ENCODE measurements at places on chromosomes 5 and 9.

GRCh38 chr5:137360607-137361006 is 138.5 kb downstream of the SPOCK1 start:
- no peak for DNase-seq

DNA sequence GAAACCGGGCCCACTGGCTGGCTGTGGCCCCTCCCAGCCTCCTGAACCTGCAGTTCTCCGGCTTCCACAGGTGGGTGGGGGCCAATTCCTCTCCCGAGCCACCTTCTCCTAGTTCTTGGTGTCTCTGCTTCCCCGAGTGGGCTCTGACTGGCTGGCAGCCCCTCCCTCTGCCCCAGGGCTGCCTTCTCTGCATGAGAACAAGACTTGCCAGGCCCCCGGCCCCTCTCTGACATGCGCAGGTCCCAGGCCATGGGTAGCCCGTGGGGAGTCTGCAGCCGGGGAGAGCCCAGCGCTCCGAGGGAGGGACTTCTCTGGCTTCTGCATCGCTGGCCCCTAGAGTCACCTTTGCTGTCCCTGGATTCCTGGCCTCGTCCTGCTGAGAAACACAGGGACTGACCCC is 421.7 kb downstream of the IRX2 start:
- DNase-seq, result no peak

DNA sequence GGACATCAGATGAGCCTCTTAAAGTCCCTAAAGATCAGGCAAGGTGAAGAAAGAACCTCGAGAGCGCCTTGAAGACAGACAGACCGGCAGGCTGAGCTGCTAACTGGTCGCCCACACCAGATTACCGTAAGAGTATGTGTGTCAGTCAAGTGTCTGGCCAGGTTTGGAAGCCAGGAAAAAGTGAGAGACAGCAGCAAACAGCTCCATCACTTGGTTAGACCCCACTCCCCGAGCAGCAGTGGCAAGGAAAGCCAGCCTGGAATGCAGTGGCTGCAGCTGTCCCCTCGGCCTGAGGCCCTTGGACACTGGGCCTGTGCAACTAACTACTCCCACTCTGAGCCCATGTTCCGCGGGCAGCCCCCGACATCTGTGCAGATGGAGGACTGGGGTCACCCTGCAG is 214.1 kb downstream of the DIRAS2 start:
- no peak for DNase-seq

DNA sequence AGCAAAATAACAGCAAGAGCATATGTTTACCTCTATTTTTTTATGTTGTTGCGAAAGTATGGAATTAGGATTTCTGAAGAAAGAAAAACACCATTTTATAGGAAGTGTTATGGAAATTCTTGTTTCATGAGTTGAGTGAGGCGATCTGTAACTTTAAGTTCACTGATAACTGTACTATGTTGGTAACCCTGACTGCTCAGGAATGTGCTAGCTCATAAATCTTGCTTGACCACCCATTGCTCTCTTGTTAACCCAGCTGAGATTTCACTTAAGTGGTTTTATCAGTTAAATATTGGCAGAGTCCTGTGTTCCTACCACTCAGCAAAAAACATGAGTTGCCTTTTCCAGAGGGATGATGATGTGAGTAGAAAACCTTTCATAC is 91.1 kb upstream of the STARD4 start:
- no peak for DNase-seq

- DNase-seq, result no peak
Measured at GRCh38 chr9:35566417-35566816, 38.6 kb upstream of the TESK1 start.

DNA sequence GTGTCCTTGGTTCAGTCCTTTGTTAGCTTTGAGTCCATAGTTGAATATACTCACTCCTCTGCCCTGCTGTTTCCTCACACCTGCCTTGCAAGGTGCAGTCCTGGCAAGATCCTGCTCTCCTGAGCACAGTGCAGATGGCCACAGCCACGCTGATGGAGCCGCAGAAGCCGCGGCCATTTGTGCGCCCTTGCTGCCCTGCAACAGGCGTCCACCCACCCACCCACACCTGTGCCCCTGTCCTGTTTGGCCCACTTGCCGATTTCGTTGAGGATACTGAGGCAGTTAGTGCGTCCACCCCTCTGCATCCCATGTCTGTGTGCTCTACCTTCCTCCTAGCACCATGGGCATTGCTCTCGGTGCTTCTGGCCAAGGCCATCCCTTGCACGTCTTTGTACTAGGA is 51.1 kb upstream of the LRRTM2 start:
- DNase-seq, result no peak

- DNase-seq, result no peak
Measured at GRCh38 chr5:97750576-97750975, 567.5 kb upstream of the RIOK2 start.

DNA sequence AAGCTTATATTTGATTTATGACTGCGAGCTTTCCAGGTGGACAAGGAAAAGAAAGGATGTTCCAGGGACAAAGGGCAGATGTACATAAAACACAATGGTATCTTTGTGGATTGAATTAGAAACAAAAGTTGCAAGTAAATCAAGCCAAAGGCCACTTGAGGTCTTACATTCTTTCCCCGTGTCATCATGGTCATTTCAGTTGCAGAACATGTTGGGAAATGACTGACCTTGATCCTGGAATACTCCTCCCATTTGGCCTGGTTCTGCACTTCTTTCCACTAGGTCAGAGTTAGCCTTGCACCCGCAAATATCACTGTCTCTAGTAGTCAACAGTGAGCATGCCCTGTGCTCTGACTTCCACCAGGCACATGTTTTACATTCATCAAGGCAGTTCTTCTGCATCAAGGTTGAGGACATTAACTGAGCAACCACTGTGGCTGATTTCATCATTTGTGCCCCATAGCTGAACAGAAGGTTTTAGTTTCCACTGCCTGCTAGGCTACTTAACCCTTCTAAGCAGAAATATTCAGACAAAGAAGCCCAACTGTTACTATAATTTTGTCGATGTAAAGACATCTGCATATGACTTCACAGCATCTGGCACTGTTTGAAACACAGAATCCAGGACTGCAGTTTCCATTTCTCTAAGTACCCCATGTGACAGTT is 1161.7 kb upstream of the DMAC1 start:
- DNase-seq, result no peak

GRCh38 chr5:152358861-152359568 is 46.1 kb downstream of the NMUR2 start:
- DNase-seq, result no peak

DNA sequence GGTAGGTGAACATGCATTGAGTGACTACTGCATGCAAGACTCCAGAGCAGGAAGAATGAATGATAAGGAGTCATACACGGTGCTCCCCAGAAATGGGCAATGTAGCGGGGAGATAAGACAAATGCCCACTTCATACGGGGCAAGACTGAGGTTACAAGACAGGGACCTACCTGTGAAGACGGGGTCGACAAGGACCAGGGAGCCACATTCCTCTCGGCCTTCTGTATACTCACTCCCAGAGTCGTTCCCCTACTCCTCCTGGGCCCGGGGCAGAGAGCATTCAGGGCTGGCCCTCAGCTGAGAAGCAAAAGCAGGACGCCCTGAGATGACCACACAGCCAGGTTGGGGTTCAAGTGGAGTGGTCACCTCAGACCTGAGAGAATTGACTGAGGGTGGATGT is 26.7 kb downstream of the PITX1 start:
- no peak for DNase-seq

GRCh38 chr5:83472508-83473345 is 1.2 kb downstream of the VCAN start:
- DNase-seq, result no peak

DNA sequence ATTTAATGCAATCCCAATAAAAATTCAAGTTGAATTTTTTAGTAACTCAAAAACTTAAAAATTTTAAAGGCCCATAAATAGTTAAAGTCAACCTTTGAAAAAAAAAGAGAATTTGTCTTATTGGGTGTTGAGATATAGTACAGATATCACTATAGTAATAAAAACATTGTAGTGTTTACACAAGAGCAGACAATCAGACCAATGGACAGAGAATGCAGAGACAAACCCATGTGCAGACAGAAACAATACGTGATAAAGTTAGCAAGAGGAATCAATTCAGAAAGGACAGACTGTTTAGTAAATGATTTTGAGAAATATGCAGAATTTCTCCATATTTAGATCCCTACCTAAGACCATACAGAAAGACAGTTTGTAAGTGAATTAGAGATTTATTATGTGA is 33.9 kb downstream of the GOLGA1 start:
- no peak for DNase-seq

- DNase-seq, result no peak
Measured at GRCh38 chr5:94746731-94747124, 128.3 kb downstream of the SLF1 start.

GRCh38 chr5:150485693-150486401 is 22.1 kb upstream of the NDST1 start:
- DNase-seq, result no peak

GRCh38 chr5:14439087-14439871 is 142.3 kb upstream of the OTULINL start:
- DNase-seq, result no peak

DNA sequence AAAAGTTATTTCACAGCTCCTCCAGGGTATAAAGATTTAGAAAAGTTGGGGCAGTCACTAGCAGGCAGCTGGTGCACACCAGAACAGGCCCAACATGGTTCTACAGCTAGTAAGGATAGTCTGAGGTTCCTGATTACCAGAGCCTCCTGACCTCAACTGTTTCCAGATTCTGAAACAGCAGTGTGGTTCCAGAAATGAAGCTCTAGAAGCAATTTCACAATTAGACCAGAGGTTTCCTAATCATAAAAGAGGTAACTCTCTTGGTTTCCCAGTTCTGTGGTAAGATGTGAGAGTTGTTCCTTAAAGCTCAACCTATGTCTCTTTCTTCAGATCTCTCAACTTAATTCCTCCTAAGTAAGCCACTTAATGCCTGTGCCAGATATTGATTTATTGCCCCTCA is 11.9 kb downstream of the AGTPBP1 start:
- no peak for DNase-seq

- no peak for DNase-seq
Measured at GRCh38 chr5:129499208-129499852, 39.2 kb downstream of the ADAMTS19 start.

GRCh38 chr5:38433160-38433861 is 123.1 kb downstream of the LIFR start:
- no peak for DNase-seq

DNA sequence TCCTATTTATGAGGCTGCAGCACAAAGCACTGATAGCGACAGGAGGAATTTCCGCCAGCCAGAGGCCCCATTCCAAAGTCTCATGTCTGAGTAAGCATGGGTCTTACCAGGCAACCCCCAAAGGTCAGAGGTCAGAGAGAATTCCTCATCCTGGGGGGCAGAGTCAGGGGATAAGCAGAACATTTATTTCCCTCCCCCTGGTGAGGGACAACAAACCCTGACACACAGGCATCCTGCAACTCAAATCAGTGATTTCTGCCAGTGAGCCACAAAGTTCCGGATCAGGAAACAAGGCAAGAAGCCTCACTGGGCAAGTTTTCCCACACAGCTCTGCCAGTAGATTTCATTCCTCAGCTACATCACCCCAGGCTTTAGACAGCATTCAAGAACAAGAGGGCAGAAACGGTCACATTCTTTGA is 37.0 kb downstream of the ADAMTS12 start:
- DNase-seq, result no peak

GRCh38 chr9:117696154-117696553 is 8.0 kb upstream of the TLR4 start:
- no peak for DNase-seq

GRCh38 chr5:150765799-150766169 is 7.0 kb upstream of the DCTN4 start:
- DNase-seq, result no peak

DNA sequence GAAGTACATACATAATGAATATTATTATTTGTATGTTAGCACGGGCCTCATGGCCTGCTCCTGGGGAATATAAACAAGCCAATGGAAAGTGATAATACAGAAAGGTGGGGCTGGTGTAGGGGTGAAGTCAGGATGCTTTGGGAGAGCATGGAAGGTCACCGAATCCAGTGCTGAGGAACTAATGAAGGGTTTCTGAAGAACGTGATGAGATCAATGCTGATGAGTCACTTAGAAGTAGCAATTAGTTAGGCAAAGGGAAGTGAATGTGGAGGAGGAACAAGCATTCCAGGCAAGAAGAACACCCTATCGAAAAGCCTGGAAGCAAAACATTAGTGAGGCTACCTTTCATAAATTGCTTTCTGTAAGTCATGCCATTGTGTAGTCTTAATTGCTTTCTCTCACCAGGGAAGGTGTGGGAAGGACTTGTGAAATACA is 2.1 kb downstream of the ANXA1 start:
- no peak for DNase-seq

DNA sequence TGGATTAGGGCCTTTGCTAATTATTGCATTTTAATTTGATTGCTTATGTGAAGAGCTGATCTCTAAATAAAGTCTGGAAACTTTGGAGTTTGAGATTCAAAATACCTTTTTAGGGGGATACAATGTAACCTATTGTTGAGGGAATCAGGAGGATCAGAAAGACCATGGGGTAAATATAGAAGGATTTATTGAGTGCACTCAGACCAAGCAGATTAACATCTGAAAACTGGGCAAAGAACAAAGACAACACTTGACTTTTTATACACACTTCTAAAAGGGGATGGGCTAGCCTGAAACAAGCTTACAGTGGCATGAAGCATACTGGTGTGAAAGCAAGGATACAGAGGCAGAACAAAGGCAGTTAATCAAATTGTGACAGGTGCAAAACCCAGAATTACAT is 174.3 kb downstream of the MRPS30 start:
- DNase-seq, result no peak

GRCh38 chr5:128257076-128257475 is 173.5 kb downstream of the SLC12A2 start:
- DNase-seq, result no peak

- DNase-seq, result no peak
Measured at GRCh38 chr5:179839328-179840256, 18.9 kb downstream of the SQSTM1 start.

- DNase-seq, result no peak
Measured at GRCh38 chr9:19378647-19379046, 1.4 kb downstream of the RPS6 start.

DNA sequence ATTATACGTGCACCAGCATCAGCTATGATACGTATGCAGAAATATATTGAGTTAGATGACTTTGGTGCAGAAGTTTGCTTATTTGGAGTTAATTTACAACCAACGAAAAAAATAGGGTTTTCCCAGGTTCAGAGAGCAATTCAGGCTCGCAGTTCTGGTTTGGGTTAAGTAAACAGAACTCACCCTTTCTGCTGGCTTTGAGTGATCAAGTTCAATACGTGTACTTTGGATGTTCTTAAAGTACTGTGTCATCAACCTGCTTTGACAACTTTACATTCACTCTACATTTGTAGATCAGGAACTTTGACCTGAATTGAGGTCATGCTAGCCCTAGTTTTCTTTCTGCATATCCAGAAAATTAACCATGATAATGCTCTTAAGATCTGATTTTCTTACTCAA is 40.7 kb downstream of the ACOT12 start:
- DNase-seq, result no peak

DNA sequence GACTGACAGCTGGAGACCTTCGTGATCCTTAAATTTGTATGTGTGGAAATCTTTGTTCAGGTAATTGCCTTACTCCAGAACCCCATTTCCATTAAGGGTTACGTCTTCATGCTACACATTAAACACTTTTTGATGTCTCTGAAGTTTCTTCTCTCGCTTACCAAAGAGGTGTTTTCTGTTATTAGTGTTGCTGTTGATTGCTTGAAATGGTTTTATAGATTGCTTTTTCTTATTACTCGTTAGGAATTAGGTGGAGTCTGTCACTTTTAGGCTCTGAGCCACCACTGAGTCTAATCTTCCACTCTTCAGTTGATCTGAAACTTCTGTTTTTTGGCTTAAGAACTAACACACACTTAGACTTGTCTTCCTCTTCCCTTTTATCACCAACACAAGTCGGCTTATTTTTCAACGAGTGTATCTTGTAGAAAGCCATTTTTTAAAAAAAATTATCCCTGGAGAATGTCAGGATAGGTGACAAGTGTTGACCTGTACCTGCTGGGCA is 62.2 kb upstream of the PPARGC1B start:
- no peak for DNase-seq
